A549 treated with dexamethasone at 1 μM for 4 hours (cell line): ENCODE measurements at places on chromosomes 12 and 14. TPM values are rescaled to one million over a fixed set of nuclear protein-coding genes. Genes with fewer than 3 reads are reported as not detected.

Gene DENND5B
- total RNA-seq = 10.6 to 15.2 TPM (median 12.8 TPM) in 5 replicates

Gene IAPP
- total RNA-seq = not detected in 5 replicates

Gene ABCD4
- total RNA-seq = 27.1 to 33.9 TPM (median 31.0 TPM) in 5 replicates

Gene DBX2
- total RNA-seq = not detected in 5 replicates

Gene DDIT3
- total RNA-seq = 18.6 to 26.8 TPM (median 23.9 TPM) in 5 replicates

Gene SIRT4
- total RNA-seq = 0.57 to 1.0 TPM (median 0.65 TPM) in 5 replicates

Gene RCOR1
- 36.0 to 52.5 TPM (median 47.0 TPM) in 5 replicates for total RNA-seq
